ENCODE measurements at places on chromosomes 6 and 20.
A peak's percentile ranks its signal among the peaks of the same experiment; 100 is the strongest.

DNA sequence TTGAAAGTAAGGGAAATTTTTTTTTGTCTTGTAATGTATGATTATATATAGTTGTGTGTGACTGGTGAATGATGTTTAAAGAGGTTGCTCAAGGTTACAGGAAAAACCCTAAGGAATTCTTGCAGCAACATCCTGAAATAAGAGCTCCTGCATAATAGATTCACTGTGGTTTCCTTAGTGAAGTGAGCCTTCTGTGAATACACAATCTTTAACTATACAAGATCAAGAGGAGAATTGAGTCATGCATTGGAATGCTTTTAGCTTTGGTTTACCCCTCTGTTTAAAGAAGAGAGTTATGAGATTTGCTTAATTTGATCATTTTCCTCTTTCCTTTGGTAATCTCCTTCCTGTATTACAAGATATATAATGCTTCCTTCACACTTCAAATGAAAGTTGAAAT is 141.6 kb upstream of the EYA4 start:
- DNase-seq = peak; percentile 10

- DNase-seq = no peak
Measured at GRCh38 chr20:34987288-34988190, 31.9 kb downstream of the MYH7B start.

GRCh38 chr6:16174416-16175078 is 45.7 kb downstream of the MYLIP start:
- DNase-seq = no peak

- peak; percentile 22 for DNase-seq
Measured at GRCh38 chr6:72218125-72218524, 331.8 kb downstream of the RIMS1 start.

GRCh38 chr6:134882426-134883038 is 67.4 kb downstream of the ALDH8A1 start:
- peak; percentile 19 for DNase-seq

- DNase-seq = no peak
Measured at GRCh38 chr6:9699888-9700287, 715.0 kb downstream of the TFAP2A start.

- peak; percentile 94 for DNase-seq
Measured at GRCh38 chr20:39112178-39112743, 150.1 kb downstream of the DHX35 start.

DNA sequence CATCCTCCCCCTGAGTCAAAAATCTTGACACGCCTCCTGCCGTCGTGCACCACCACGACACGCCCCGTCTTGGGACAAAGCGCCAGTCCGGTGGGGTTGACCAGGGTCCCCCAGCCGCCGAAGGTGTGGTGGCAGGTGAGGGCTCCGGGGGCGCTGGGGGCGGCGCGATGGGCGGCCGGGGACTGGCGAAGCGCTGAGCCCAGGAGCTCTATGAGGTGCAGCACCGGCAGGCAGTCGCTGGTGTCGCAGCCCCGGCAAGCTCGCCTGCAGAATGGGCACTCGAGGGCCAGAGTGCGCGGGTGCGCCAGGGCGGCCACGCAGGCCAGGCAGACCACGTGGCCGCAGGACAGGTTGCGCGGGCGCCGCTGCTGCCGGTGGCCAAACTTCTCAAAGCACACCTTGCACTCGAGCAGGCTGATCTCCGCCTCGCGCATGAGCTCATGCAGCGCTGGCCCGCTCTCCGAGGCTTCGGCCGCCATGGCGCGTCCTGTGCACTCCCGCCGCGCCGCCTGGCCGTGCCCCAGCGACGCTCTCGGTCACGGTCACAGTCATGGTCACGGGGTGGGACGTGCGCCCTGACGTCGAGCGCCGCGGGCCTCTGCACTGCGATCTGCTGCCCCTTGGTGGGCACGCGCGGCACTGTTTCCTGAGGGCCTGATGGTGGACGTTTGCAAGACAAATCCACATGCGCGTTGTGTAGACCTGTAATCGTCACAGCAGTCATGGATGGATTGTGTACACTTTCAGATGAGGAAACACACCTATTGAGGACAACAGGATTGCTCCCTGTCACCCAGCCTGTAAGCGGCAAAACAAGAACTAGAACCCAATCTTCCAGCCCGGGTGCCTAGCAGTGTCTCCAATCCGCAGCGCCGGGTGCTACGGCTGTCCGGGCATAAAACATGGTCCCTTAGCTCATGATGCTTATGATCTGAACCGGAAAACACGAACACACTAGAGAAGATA is at the start of gene NHLRC1:
TSS of gene NHLRC1 (minus strand) at position 550 of the 966 bp plus-strand sequence. CDS start at position 479, 71 bp downstream.
- DNase-seq = peak; percentile 88

DNA sequence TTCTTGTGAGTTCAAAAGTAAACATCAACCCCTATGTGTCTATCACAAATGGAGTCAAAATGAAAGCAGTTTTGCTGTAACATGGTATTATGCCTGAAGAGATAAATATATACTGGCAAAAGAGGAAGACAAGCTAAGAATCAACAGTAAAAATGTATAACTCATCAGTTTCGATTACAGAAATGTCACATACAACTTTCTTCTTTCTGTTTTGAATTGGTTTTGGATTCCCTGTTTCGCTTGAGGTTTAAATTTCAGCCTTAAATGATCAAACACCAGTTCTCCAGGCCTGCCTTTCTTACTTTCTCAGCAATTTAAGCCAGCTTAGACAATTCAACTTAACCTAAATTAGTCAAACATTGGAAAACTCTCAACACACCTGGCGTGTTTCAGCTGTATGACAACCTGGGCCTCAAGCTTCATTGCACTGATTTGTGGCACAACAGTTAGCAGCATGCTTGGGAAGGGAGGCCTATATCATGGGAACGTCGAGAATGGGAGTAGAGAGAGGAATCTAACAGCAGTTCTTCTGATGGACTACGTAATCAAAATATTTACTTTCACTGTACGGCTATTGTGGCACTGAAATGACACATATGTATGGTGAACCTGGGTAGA is 51.9 kb upstream of the MARCKS start:
- DNase-seq = no peak

- no peak for DNase-seq
Measured at GRCh38 chr6:82976179-82976578, 89.5 kb downstream of the UBE3D start.

DNA sequence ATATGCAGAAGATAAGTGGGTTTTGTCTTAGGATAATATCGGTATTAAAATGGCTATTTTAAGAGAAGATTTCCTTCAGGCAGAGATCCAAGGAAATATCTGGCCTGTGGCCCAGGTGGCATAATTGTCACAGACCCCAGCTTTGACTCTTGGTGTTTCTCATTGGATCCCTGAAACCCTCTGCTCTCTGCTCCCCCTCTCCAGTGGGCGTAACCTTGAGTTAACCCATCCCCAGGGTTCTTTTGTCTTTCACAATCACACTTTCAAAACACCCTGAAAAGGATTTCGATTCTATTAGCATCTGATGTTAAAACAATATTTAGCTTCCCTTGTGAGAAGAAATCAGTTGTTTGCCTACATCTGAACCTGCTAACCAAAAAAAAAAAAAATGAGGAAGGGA is 7.2 kb downstream of the SSTR4 start:
- no peak for DNase-seq

DNA sequence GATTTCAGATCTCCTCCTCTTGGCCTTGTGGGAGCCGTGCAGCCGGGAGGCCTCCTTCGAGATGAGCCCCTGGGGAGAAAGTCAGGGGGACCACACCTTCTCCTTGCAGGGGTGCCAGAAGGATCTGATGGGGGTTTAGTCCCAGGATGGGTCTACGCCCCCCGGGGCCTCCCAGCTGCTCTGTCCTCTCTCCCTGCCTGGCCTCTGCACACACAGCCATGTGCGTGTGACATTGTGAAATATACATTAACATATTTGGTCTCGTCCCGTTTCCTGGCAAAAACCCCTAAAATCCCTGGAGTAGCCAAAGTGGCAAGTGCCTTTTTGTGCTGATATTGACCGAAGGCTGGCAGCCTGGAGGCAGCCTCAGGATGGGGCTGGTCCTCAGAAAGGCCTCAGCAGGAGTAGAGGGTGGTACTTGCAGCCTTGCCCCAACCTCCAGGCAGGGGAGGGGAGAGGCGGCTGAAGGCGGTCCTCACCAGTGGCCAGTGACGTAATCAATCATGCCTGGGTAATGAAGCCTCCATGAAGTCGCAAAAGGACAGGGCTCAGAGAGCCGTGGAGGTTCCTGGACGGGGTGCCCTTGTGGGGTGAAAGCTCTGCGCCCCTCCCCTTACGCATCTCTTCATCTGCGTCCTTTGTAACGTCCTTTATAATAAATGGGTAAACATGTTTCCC is 5.1 kb upstream of the HELZ2 start:
- DNase-seq = no peak

- no peak for DNase-seq
Measured at GRCh38 chr6:78749326-78749725, 118.0 kb upstream of the IRAK1BP1 start.

GRCh38 chr6:90393232-90393884 is 96.7 kb upstream of the BACH2 start:
- DNase-seq = peak; percentile 28

DNA sequence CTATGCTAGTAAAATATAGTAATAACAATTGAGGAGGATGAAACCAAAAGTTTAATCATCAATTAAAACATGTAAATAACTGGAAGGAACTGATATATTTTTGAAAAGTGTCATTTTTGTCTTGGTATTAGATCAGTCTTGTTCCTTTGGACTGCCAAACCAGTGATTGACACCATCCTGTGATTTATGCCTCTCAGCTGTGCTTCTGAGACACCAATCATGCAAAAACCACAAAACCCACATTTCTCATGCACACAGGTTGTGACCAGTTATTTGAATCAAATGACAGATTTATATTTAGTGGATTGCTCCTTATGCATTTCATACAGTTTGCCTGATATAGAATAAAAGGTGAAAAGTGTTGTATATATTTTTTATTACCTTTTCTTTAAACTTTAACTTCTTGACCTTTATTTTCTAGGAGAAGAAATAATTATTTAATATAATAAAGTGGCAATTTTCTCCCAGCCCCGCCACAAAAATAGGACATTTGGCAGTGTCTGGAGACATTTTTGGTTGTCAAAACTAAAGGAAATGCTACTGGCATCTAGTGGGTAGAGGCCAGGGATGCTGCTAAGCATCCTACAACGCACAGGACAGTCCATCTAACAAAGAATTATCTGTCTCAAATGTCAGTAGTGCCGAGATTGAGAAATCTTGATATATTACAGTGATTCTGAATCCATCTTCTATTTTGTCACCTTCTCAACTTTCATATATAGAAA is 383.6 kb downstream of the BCKDHB start:
- DNase-seq = no peak

- no peak for DNase-seq
Measured at GRCh38 chr20:6780433-6781190, 13.1 kb downstream of the BMP2 start.

DNA sequence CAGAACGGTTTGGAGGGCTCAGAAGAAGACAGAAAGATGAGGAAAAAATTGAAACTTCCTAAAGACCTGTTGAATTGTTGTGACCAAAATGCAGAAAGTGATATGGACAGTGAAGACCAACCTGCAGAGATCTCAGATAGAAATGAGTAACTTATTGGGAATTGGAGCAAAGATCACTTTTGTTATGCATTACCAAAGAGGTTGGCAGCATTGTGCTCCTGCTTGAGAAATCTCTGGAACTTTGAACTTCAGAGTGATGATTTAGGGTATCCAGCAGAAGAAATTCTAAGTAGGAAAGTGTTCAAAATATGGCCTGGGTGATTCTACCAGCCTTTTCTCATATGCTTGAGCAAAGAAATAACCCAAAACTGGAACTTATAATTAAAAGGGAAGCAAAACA is 136.0 kb downstream of the GJA1 start:
- no peak for DNase-seq

DNA sequence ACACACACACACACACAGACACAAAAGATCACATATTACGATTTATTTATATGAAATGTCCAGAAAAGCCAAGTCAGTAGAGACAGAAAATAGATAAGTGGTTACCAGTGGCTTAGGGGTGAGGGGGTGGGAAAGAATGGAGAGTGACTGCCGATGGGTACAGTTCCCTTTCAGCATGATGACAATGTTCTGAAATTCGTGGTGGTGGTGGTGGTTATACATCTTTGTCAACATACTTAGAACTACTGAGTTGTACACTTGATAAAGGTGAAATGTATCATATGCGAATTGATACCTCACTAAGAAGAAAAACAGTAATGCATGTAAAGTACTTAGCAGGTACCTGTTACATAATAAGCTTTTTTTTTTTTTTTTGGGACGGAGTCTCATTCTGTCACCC is 124.3 kb downstream of the SCAF8 start:
- DNase-seq = no peak
